ENCODE measurements at places on chromosomes 3 and 15.

DNA sequence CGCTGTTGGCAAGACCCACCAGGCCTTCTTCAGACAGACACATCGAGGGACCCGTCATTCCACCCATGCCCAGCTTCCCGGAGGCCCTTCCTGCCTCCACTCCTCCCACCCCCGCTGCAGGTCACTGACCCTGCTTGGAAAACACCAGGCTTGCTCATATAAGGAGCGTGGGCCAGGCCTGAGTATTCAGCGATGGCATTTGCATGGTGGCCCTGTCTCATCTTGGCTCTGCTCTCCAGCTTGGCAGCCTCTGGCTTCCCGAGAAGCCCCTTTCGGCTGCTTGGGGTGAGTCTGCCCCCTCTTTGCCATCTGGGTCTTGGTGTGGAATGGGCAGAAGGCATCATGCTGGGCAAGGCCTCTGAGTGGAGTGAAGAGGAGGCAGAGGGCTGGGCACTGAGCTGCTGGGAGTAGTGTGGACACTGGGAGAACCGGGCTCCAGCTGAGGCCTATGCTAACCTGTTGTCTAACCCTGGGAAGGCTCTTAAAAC is at the start of gene ITIH3:
ITIH3 (plus strand) TSS at position 185 of the 488 bp plus-strand sequence; CDS start at position 193, 8 bp downstream.
- no peak for DNase-seq

DNA sequence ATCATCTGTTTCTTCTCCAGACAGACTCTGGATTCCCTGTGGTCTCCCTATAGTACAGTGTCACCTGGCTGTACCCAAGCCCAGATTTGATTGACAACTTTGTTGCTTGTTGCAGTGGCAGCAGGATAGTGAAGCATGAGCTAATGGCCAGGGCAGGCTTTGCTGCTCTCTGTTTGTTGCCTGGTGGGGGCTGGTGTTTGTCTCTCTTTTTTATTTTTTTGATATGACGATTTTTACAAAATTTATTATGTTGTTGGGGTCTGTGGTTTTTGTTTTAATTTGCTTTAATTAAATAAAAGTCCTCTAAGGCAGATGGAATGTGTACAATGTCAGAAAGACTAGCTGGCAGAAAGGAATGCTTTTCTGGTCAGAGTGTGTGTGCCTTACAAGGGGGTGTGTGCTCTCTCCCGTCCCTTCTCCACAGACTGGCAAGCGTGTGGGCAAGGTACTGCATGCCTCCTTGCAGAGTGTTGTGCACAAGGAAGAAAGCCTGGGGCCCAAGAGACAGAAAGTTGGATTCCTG is 15.2 kb upstream of the CLEC3B start:
- DNase-seq = no peak

DNA sequence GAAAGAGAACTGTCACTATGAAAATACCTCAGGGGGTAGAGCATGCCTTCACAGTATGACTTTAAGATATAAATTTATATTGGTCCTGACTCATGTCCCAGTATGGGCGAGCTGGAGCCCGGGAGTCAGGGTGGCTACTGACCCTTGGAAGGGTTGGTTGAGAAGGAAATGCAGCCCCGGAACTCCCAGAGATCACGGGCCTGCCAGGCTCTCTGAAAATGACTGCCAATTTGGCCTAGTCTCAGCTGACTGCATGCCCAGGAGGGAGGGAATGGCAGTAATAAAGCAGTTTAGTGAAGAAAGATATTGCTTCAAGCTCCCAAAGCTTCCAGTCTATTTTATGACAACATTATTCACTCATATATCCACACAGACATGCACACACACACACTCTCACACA is 299.0 kb downstream of the NR2F2 start:
- DNase-seq = no peak

- DNase-seq = no peak
These were observed 122.3 kb downstream of the EFHB start for GRCh38 chr3:19811689-19812088.

- DNase-seq = no peak
These were observed 98.1 kb downstream of the LRRK1 start for GRCh38 chr15:101017093-101017754.

DNA sequence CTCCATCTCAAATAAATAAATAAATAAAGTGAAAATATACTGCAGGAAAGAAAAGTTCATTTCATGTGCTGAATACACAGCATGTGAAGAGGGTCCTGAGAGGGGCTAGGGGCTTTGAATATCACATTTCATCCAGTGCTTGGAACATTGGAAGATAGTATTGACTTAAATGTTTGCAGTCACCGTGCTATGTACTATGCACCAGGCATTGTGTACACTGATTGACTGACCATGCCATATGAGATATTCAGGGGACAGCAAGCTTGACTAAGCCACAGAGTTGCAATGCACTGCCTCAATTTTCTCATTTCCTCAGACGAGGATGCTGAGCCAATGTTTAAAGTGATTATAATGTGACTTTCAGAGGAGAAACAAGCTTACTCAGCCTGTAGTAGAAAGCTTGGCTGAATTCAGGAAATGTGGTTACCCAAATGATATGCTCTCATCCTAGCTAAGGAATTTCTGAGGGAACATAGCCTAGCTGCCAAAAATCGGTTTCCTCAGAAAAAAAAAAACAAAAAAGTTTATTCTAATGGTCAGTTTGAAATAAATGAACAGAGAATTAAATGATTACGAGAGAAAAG is 557.9 kb downstream of the FGF12 start:
- DNase-seq = no peak
